ENCODE measurements at places on chromosomes 7 and 10.

DNA sequence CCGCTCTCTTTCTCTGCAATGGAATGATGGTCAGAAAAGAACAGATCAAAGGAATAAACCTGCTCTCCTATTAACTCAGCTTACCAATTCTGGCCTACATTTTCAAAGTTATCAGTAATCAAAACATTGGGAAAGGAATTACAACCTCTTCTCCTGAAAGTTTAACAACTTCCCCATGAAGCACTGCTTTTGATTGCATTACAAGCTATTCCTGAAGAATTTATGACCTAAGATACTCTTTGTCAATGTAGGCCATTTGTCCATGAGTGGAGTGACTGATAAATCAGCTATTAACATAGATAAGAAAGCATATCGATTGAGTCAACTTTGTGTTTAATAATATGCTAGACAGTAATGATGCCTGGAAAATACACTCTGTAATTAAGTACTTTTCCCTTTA is 271.7 kb upstream of the C7orf33 start:
- no peak for DNase-seq

GRCh38 chr10:111593578-111593977 is 516.7 kb downstream of the ADRA2A start:
- no peak for DNase-seq

DNA sequence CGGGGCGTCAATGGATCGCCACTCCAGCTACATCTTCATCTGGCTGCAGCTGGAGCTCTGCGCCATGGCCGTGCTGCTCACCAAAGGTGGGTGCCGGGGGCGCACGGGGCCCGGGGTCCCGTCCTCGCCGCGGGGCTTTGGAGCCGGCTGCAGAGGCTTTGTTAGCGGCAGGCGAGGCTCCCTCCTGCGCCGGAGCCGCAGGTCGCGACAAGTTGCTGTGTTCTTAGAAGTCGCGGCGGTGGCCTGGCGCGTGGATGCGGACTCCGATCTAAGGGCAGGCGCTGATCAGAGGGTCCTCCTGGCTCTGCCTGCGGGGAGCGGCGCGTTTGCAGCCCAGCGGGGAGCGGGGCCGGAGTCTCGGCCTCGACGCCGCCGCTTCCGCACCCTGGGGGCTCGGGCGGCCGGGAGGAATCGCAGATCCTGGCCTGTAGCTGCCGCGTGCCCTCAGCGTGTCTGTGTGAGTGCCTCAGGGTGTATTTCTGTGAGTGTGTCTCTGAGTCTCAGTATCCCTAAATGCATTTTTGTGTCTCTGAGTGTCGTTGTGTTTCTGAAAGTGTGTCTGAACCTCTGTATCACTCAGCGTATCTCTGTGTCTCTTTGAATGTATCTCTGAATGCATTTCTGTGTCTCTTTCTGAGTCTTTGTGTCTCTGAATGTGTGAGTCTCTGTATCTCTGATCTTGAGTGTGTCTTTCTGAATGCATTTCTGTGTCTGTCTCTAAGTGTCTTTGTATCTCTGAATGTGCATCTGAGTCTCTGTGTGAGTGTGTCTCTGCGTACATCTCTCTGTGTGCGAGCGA is 766 bp downstream of the BAMBI start:
- peak; percentile 44 for DNase-seq

- DNase-seq: no peak
Observed at GRCh38 chr10:113423981-113424721, 128.7 kb upstream of the HABP2 start.

GRCh38 chr7:4070214-4070613 is 611.9 kb upstream of the FOXK1 start:
- no peak for DNase-seq

GRCh38 chr10:79202188-79203013 is 133.6 kb downstream of the ZMIZ1 start:
- DNase-seq: peak; percentile 27

DNA sequence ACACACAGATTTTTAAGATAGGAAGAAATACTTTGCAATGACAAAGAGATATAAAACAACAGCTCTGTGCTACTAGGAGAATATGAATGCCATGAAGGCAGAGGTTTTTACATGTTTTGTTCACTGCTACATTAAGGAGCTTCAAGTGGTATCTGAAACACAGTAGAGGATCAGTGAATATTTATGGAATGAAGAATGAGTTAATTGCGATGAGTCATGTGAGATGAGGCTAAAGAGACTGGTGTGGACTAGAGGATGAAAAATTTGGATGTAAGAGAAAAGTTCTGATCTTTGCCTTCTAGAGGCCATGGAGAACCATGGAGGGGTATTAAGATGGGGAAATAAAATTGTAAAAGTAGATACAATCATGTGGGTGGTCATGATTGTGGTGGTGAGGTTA is 434.2 kb downstream of the PHTF2 start:
- DNase-seq: no peak

GRCh38 chr10:43079856-43080255 is 3.0 kb downstream of the RET start:
- DNase-seq: no peak

Measured in astrocyte of the spinal cord (primary cell).